ENCODE measurements at places on chromosomes 12 and 14.

GRCh38 chr12:113222730-113223531 lies 1.7 kb downstream of the TPCN1 start:
- H3K36me3 ChIP-seq, result peaks cover 12% of the 10 kb centered on the region
- peak overlapping the region; percentile 55 for H3K27ac ChIP-seq
- H3K4me1 ChIP-seq, result peaks cover 32% of the 10 kb centered on the region
- H3K4me3 ChIP-seq, result peak overlapping the region; percentile 24

DNA sequence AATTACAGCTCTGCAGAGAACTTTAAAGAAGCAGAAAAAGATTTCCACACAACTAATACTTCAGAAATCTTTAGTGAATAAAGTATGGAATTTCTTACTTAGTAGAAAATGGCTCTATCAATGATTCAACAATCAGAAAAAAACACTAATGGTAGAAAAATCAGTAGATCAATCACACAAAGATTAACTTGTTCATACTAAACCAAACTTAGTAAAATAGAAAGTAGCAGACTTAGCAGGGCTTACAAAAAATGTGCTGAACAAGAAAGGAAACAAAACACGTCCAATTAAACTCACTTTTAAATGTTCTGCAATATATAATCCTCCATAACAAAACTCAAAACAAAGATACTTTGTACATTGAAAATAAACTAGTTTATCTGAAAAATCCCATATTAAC lies 38.9 kb downstream of the CEP128 start:
- no peak overlapping the region for H3K27ac ChIP-seq
- no peaks in the 10 kb centered on the region for H3K27me3 ChIP-seq
- no peak for DNase-seq
- H3K4me1 ChIP-seq, result no peaks in the 10 kb centered on the region
- no peaks in the 10 kb centered on the region for H3K36me3 ChIP-seq

- no peaks in the 10 kb centered on the region for H3K27me3 ChIP-seq
- no peak overlapping the region for H3K27ac ChIP-seq
- DNase-seq, result no peak
- no peaks in the 10 kb centered on the region for H3K4me1 ChIP-seq
- no peak overlapping the region for H3K4me3 ChIP-seq
These were observed 154.9 kb upstream of the PWP1 start for GRCh38 chr12:107530701-107531100.

- H3K36me3 ChIP-seq, result no peaks in the 10 kb centered on the region
- no peak overlapping the region for H3K27ac ChIP-seq
- DNase-seq, result no peak
- H3K27me3 ChIP-seq, result no peaks in the 10 kb centered on the region
- no peak overlapping the region for H3K4me3 ChIP-seq
These were observed 758.1 kb downstream of the MED13L start for GRCh38 chr12:115519359-115519758.

GRCh38 chr12:131413471-131413870 lies 297.4 kb upstream of the SFSWAP start:
- H3K27me3 ChIP-seq, result no peaks in the 10 kb centered on the region
- no peaks in the 10 kb centered on the region for H3K36me3 ChIP-seq
- H3K4me3 ChIP-seq, result no peak overlapping the region
- no peaks in the 10 kb centered on the region for H3K4me1 ChIP-seq

DNA sequence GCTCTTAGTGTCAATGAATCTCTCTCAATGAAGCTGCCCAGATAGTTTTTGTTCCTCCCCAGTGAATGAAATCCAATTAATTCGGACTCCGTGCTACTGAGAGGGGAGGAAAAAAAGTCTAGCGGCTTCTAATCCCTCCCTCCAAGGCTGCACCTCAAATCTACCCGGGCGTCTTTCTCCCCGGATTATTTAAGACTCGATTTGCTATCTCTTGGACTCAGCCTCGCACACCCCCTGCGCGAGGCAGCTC lies 134 bp downstream of the DUSP6 start:
- H3K27ac ChIP-seq, result peak overlapping the region; percentile 61
- H3K4me3 ChIP-seq, result peak overlapping the region; percentile 77
- H3K27me3 ChIP-seq, result no peaks in the 10 kb centered on the region
- H3K36me3 ChIP-seq, result no peaks in the 10 kb centered on the region
- DNase-seq, result no peak

DNA sequence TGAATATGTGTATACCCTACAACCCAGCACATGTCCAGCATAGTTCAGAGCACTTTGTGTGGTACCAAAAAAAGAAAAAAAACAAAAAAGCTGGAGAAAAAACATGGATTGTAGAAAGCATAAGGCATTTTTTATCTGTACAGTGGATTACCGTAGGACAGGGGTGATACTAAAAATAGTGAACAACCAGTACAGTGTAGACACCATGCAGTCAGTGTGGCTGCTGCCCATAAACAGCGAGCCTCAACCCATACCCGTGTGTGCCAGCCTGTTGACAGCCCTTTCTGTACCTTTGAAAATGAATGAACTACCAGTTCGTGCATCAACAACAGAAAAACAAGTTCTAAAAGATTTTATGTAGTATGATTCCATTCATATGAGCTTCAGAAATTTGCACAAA lies 25.1 kb downstream of the RASSF8 start:
- H3K36me3 ChIP-seq, result no peaks in the 10 kb centered on the region
- no peaks in the 10 kb centered on the region for H3K27me3 ChIP-seq
- DNase-seq, result no peak
- H3K4me1 ChIP-seq, result no peaks in the 10 kb centered on the region
- no peak overlapping the region for H3K4me3 ChIP-seq

DNA sequence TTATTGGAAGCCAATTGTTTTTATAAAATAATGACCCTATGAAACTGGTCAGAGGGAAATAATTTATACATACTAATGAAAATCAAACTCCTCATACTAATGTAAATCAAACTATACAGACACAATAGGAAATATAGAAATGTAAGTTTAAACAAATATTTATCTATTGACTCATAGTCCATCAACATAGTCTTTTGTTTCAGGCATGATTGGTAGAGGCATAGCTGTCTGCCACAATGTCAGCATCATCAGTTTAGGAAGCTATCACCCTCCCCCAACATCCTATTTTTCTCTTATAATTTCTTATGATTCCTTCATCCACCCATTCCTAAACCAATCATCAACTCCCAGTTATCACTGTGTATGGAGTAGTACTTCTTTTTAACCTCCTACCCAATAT lies 117.7 kb downstream of the SLC38A6 start:
- H3K27ac ChIP-seq, result no peak overlapping the region
- H3K4me1 ChIP-seq, result no peaks in the 10 kb centered on the region
- H3K27me3 ChIP-seq, result no peaks in the 10 kb centered on the region
- no peaks in the 10 kb centered on the region for H3K36me3 ChIP-seq

GRCh38 chr14:105187116-105187515 lies 6.0 kb upstream of the NUDT14 start:
- H3K4me1 ChIP-seq, result peaks cover 9% of the 10 kb centered on the region
- H3K27ac ChIP-seq, result no peak overlapping the region
- peaks cover 30% of the 10 kb centered on the region for H3K27me3 ChIP-seq
- no peak overlapping the region for H3K4me3 ChIP-seq

GRCh38 chr12:127301876-127302275 lies 965.1 kb upstream of the TMEM132C start:
- no peak for DNase-seq
- no peaks in the 10 kb centered on the region for H3K27me3 ChIP-seq
- H3K4me1 ChIP-seq, result no peaks in the 10 kb centered on the region
- H3K27ac ChIP-seq, result no peak overlapping the region
- no peaks in the 10 kb centered on the region for H3K36me3 ChIP-seq
- H3K4me3 ChIP-seq, result no peak overlapping the region

DNA sequence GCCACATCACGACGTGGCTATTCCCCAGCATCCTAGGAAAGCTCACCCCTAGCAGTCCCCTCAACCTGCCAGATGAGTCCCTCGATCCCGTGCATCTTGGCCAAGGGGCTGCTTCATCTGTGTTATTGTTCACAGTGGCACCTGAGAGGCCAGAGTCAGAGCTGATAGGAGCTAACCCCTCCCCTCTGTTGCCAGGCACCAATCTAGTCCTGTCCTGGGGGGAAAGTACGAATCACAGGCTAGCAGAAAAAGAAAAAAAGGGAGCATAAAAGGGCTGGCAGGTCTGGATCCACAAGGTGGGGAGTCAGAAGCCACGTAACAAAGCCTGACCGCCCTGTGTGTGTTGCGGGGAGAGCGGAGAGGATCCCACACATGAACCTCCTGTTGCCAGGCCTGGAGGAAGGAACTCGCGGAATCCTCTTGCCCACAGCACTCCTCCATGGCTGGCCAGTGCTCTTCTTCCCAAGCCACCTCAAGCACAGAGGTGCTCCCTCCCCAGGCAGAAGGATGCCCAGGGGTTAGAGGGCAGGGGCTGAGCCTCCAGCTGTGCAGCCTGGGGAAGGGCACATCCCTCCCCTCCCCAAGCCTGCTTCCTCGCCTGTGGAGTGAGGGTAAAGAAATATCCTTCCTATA lies 91.8 kb downstream of the ITPK1 start:
- no peak overlapping the region for H3K27ac ChIP-seq
- DNase-seq, result no peak
- H3K4me1 ChIP-seq, result peaks cover 4% of the 10 kb centered on the region
- no peaks in the 10 kb centered on the region for H3K36me3 ChIP-seq
- no peak overlapping the region for H3K4me3 ChIP-seq
- no peaks in the 10 kb centered on the region for H3K27me3 ChIP-seq

DNA sequence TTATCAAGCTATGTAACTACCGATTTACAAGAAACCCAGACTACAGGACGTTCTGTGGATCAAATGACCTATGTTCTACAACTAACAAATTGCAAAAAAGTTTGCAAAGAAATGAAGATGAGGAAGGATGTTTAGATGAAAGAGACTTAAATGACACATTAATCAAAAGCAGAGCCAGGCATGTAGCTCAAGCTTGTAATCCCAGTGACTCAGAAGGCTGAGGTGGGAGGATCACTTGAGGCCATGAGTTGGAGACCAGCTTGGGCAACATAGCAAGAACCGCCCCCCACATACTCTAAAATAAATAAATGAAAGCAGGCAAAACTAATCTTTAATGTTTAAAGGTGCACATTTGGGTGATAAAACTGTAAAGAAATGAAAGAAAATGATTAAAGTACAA lies 331.9 kb downstream of the BTG1 start:
- H3K36me3 ChIP-seq, result no peaks in the 10 kb centered on the region
- H3K27ac ChIP-seq, result no peak overlapping the region
- no peak for DNase-seq
- H3K4me1 ChIP-seq, result peaks cover 2% of the 10 kb centered on the region

DNA sequence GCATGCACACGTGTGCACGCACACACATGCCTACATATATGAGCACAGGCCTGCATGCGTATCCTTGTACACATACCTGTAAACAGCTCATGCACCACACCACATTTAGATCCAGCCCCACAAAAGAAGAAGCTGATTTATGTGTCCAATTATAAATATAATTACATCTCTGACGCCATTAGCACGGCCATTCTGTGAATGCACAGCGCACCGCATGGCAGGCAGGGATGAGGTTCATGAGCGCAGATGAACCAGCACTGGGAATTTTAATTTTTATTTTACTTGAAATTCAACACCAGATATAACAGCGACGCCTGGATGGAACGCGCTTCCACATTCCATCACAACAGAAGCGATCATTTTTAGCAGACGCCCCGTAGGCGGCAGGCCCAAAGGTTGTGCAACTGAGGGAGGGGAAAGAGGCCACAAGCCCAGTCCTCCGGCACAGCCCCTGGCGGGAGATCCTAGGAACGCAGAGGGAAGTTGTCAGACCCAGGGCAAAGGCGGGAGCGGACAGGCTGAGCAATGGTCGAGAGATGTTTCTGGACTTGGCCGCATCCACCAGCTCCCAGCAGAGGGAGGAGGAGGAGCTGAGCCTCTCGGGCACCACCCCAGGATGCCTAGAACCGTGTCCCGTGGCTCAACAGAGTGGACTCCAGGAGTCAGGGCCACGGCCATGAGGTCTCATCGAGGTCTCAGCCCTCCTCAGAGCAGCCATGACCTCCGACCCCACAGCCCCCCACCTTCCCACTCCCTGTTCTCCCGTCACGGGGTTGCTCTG lies 37.9 kb upstream of the GALNT9 start:
- no peaks in the 10 kb centered on the region for H3K36me3 ChIP-seq
- no peak overlapping the region for H3K27ac ChIP-seq
- no peaks in the 10 kb centered on the region for H3K27me3 ChIP-seq
- no peaks in the 10 kb centered on the region for H3K4me1 ChIP-seq
- no peak overlapping the region for H3K4me3 ChIP-seq

DNA sequence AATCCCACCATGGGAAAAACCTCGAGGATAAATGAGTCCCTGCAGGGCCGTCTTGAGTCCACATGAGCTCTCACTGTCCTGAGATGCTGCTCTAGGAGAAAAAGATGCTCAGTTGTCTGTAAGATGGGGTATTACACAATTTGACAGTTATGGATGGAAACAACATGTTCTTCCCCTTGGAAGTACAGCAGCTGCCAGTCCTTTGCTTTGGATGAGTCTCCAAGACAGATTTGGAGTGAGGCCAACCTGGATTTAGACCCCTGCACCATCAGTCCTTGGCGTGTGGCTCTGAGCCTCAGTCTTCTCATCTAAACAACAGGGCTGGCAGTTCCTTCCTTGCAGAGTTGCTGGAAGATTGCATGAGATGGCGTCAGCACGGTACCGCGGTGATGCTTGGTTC lies 309.1 kb upstream of the FKBP4 start:
- H3K27ac ChIP-seq, result no peak overlapping the region
- H3K4me3 ChIP-seq, result no peak overlapping the region
- H3K4me1 ChIP-seq, result no peaks in the 10 kb centered on the region
- no peaks in the 10 kb centered on the region for H3K36me3 ChIP-seq
- no peaks in the 10 kb centered on the region for H3K27me3 ChIP-seq

DNA sequence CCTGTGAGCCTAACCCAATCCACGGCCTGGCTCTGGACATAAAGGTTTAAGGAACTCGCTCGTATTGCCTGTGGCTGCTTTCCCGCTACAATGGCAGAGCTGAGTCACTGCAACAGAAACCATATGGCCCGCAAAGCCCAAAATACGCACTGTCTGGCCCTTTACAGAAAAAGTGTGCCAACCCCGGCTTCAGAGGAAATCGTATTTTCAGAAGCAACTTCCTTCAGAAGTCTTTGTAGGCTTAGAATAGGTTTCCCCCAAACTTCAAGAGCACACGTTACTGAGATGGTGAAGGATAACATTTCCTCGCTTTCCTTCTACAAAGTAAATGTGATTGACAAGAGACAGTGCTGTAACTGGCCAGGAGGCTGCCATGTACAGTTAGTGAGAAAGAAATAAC lies 34.8 kb upstream of the TESC start:
- peaks cover 5% of the 10 kb centered on the region for H3K4me1 ChIP-seq
- no peak overlapping the region for H3K4me3 ChIP-seq
- H3K36me3 ChIP-seq, result no peaks in the 10 kb centered on the region
- H3K27ac ChIP-seq, result peak overlapping the region; percentile 44

DNA sequence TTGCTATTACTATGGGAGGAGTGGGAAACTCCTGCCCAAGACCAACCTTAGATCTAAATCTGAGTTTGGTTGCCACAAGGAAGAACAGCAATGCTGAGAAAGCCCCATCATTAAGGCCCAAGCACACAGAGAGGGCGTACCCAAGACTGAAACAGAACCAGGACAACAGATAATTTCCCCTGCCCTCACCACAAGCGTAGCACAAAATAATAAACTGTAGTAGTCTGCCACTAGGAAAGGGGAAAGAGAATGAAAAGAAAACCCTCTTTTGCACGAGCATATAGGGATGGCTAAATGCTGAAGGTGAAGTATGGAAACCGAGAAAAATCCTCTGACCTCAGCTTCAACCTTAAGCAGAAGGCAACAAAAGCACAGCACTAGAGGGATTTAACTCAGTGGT lies 76.5 kb upstream of the DHRS4 start:
- no peaks in the 10 kb centered on the region for H3K36me3 ChIP-seq
- H3K4me1 ChIP-seq, result no peaks in the 10 kb centered on the region
- DNase-seq, result no peak
- peaks cover 10% of the 10 kb centered on the region for H3K27me3 ChIP-seq
- H3K27ac ChIP-seq, result no peak overlapping the region
- no peak overlapping the region for H3K4me3 ChIP-seq

All from T-cell (primary cell).